ENCODE measurements at places on chromosomes 11 and 22.

GRCh38 chr11:65130631-65131416 is 3.5 kb downstream of the SYVN1 start:
- DNase-seq, result no peak

GRCh38 chr11:32229576-32230240 is 138.8 kb downstream of the RCN1 start:
- DNase-seq, result no peak

DNA sequence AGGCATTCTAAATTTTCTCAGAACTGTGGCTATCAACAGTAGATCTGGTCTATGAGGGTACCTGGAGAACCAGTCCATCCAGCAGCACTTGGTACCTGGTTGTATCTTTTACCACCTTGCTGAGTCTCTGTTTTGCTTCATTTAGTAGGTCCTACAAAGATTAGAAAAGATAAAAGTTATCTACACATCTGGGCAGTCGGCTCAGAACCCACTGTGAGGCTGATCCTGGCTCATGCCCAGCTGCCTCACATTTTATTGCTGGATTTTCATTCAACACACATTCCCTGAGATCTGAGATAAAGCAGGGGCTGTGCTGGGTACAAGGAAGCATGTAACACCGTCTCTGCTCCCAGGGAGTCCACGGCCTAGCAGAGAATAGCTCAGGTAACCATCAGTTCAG is 27.5 kb downstream of the ATP6V1E1 start:
- DNase-seq, result no peak

DNA sequence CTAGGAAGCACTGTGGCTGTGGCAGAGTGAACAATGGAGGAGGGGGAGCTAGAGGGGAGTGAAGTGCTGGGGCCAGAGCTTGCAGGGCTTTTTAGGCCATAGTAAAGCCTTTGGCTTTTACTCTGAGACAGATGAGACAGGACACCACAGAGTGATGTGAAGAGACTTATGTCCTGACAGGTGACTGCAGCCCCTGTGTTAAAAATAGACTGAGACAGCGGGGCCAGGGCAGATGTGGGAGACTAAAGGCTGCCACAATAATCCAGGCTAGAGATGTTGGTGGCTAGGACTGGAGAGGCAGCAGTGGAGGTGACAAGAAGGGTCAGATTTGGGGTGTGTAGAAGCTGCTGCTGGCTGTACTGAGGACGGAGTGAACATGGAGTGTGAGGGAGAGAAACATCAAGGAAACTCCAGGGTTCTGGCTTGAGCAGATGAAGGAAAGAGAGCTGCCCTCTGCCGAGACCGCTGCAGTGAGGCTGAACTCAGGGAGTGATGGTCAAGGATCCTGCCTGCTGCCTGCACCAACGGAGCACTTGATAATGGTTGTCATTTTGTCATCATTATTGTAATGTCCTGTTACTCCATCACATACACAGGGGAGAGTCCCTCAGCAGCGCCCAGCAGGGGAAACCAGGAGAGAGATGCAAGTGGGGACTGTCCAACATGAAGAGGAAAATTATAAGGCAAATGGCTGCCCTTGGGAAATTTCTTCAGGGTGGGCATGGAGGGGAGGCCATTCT is 27.4 kb downstream of the SLC43A1 start:
- DNase-seq, result no peak

DNA sequence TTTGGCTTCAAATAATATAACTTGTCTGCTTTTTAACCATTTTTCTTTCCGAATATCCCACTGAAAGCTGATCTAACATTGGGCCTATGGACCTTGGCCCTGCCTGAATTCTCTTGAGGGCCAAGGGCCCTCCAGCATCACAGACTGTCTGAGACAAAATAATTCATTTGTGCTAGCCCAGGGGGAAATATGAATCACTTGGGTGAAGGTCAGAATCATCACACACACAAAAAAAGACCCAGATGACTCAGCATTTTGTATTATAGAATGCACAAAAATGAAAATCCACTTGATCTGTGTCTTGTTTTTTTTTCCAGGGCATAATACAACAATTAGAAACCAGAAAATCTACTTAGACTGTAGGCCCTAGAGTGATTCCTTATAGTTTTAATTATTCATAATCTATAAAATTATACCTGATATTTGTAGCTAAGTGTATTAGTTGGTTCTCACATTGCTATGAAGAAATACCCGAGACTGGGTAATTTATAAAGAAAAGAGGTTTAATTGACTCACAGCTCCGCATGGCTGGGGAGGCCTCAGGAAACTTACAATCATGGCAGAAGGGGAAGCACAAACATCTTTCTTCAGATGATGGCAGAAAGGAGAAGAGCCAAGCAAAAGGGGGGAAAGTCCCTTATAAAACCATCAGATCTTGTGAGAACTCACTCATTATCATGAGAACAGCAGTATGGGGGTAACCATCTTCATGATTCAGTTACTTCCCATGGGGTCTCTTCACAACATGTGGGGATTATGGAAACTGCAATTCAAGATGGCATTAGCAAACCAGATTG is 15.6 kb upstream of the RDX start:
- DNase-seq, result no peak

DNA sequence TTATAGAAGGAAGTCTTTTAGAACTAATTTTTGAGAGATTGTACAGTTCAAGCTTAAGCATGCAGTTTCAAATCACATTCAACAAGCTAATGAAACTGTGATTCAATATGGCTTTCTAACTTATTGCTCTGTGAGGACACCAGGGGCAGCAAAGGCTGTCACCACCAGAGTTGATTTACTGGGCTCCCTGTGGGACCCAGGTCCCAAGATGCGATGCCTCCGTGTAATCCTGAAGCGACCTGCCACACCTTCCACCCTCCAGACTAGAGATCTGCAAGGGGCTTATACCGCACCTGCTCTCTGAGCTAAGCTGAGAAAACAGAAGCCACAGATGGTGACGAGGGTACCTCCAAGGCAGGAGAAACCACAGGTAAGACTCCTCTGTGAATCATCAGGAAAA is 918 bp upstream of the OR51Q1 start:
- no peak for DNase-seq

DNA sequence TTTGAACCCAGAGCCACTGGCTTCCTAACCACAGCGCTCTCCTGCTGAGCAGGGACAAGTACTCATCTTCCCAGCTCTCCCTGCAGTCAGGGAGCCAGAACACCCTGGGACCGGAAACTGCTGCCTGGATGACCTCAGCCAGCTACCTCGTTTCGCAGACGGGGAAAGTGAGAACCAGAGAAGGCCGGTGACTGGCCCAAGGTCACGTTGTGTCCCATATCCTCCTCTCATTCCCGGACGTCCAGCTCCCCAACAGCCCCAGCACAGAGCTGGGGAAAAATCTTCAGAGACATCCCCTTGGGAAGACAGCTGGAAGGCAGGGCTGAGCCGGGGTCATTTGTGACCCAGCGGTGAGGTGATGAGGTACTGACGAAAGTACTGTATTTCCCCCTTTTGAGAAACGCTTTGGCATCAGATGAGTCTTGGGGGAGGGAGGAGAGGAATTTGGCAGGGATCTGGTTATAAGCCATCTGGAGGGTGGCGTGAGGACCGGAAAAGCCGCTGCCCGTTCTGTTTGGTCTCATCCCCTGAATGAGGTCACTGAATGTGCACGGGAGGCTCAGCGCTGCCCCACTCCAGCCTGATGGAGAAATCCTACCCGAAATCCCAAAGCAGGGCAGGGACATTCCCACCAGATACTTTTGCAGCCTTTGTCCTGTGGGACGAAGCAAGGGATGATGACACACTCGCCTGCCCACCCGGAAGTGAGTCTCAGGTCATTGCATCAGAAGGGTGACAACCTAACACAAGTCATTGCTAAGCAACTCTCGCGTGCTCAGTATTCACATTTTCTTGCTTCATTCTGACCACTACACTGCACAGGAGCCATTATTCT is 41.1 kb downstream of the LIF start:
- no peak for DNase-seq

GRCh38 chr11:36116161-36116560 is 172.3 kb downstream of the LDLRAD3 start:
- DNase-seq, result no peak
